ENCODE measurements at places on chromosomes 7 and 10.

- DNase-seq = no peak
These were observed 104.0 kb downstream of the JAZF1 start for GRCh38 chr7:28076423-28077200.

DNA sequence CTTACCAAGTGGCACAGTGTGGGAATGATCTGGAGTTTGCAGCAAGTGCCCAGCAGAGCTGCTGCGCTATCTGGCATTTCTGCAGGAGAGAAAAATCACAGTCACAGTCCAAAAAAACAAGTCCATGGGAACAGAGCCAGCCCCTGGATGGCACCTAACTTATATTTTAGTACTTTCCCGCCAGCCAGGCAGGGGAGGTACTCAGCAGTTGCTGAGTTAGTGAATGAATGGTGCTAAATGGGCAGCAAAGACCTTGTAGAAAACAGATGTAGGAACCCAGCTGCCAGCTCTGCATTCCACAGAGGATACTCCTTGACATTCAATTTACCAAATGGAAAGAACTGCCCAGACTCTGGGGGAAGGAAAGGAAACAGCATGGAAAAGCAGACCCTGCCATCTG is 54.5 kb downstream of the GSDME start:
- no peak for DNase-seq

DNA sequence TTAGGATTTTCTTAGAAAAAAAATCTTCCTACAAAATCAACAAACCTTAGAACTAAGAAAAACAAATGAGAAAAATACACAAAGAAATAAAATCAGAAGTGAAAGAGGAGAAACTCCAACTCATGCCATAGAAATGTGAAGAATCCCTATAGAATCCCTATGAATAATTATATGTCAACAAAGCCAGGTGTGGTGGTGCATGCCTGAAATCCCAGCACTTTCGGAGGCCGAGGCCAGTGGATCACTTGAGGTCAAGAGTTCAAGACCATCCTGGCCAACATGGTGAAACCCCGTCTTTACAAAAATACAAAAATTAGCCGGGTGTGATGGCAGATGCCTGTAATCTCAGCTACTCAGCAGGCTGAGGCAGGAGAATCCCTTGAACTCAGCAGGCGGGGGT is 27.1 kb downstream of the ACSM6 start:
- DNase-seq = no peak

GRCh38 chr7:154674191-154674590 is 328.7 kb downstream of the PAXIP1 start:
- DNase-seq = no peak

DNA sequence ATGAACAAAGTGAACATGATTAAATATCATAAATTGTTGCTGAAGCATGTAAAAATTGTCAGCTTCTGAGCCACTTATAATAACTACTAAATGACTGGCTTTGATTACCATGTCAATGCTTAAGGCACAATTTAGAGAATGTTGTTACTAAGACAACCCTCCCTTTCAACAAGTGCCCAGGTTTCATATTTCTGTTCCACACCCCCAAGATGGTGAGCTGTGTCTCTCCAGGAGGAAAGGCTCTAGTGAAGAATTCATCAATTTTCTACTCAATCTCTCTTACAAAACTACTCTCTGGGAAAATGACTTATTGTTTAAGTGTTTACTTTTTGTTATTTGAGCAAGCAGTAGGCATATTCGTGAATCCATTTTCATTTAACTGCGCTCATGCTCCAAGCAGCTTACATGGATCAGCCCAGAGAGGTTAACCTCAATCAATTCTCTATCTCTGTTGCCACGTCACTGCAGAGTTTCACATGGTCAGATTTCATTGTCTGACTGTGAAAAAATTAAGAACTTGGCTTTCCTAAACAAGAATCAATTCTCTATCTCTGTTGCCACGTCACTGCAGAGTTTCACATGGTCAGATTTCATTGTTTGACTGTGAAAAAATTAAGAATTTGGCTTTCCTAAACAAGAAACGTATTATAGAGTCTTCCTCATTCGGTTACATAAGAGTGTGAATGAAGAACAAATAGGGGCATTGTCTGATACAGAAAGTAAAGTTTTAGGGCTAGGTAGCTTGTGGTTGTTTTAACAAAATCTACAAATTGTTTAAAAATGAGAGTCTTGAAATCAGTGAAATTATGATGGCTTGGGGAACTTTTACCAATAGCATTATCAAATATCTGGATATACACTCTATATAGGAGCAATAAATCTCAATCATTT is 49.7 kb downstream of the CCDC71L start:
- no peak for DNase-seq

- DNase-seq = no peak
These were observed 313.3 kb downstream of the FRMD4A start for GRCh38 chr10:14017467-14017866.

- no peak for DNase-seq
These were observed 429.0 kb downstream of the ETV1 start for GRCh38 chr7:13560441-13560840.

GRCh38 chr7:135678612-135679575 is 16.6 kb downstream of the STMP1 start:
- DNase-seq = no peak

DNA sequence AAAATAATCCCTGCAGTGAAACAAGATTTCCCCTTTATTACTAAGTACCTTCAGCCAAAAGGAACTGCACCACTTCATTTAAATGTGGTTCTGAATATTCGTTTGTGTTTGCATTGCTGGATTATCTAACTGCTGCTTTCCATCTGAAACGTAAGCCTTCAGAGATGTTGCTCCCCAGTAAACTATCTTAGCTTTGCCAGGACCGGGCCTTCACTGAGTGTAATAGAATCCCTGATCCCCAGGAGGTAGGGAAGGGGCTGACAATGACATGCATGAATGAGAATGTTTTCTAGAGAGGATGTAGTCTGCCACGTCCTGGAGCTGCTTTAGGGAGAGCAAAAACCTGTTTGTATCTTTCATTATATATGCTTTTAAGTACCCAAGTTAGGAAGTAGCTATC is 19.5 kb upstream of the INSYN2A start:
- DNase-seq = no peak

DNA sequence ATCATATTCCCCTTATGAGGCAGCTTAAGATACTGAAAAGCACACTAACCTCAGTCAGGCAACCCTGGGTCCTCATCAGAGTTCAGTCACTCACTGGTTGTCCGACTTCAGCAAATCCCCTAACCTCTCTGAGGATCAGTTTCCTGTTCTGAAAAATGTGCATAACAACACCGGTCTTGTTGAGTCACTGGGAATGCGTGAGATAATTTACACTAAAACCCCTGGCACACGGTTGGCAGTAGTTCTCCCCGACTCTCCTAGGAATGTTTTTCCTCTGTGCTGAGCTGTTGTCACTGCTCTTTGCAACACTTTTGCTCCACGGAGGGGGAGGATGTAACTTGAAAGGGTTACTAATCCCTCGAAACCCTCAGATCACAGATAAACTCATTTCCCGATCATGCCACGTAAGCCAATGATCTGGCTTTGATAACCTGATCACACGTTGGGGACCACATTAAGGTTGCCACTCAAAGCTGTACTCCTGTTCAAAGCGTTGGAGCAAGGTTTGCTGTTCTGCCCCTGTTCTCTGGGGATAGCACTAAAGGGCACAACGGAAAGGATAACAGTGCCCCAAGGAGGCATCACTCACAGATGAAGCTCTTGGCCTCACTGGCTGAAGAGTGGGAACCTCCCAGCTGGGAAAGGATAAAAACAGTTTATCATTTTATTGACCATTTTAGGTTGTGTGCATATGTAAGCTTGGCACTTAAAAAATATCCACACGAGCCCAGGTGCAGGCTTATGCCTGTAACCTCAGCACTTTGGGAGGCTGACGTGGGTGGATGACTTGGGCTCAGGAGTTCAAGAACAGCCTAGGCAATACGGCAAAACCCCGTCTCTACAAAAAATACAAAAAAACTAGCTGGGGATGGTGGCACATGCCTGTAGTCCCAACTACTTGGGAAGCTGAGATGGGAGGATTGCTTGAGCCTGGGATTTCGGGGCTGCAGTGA is 5.0 kb upstream of the RBM17 start:
- DNase-seq = peak; percentile 67

DNA sequence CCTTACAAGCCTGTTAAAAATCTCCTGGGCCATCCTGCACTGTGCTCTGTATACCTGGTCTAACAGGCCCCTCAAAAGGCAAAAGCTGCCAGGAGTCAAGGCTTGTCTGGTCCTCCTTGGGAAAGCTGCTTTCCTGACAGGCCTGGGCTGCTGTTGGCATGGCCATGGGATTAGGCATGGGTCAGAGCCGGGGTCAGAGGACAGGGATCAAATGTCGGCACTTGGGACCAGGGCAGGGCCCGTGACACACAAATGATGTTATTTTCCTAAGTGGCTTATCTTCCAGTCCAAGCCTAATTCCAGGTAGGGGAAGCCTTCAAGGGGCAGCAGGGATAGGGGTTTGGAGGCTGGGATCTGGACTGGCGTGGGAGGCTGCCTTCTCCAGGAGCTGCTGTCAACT is 191.5 kb upstream of the GPR26 start:
- DNase-seq = no peak

DNA sequence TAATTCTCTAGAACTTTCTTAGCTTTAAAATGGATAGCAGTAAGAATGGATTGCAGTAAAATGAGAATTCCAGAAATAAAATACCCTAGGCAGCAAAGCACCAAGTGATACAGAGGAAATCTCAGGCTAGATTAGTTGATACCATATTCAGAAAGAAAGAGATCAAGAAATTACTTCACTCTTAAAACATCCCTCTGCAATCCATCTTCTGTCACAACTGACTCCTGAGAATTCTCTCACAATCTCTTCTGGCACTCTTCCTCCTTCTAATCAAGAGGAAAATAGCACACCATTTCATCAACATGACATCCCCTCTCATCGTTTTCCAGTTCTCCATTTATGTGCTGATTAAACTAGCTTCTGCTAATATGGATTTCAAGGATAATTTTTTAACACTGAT is 42.2 kb upstream of the LAMB1 start:
- no peak for DNase-seq

Data from stimulated activated naive CD8-positive, alpha-beta T cell treated with anti-CD3 and anti-CD28 coated beads, Interleukin-15, amount 100 ng/mL, for 72 hours (primary cell).